Kidney (tissue), 22 donors: ENCODE measurements at places on chromosomes 4 and X.

DNA sequence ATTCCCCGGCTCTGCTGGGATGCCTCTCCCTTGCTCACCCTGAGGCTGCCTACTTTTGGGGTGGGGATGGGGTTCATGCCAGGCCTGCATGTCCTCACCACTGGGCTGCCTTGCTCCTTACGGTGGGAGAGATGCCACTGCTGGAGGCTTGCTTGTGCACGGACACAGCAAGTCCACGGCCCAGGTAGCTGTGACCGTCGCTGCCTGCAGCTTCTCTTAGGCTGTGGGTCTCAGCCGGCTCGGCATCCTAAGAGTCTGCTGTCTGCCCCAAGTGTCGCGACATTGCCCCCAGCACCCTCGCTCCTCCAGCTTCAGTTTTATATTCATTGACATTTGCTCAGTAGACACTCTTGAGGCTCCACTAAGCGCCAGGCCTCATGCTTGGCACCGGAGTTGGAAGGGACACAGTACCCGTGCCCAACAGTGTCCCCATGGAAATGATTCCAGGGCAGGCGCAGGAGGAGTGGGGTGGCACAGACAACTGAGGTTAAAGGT is 58.3 kb downstream of the TBC1D14 start:
- no peak for DNase-seq

GRCh38 chrX:114178126-114178525 is 405.8 kb upstream of the HTR2C start:
- DNase-seq, result no peak

DNA sequence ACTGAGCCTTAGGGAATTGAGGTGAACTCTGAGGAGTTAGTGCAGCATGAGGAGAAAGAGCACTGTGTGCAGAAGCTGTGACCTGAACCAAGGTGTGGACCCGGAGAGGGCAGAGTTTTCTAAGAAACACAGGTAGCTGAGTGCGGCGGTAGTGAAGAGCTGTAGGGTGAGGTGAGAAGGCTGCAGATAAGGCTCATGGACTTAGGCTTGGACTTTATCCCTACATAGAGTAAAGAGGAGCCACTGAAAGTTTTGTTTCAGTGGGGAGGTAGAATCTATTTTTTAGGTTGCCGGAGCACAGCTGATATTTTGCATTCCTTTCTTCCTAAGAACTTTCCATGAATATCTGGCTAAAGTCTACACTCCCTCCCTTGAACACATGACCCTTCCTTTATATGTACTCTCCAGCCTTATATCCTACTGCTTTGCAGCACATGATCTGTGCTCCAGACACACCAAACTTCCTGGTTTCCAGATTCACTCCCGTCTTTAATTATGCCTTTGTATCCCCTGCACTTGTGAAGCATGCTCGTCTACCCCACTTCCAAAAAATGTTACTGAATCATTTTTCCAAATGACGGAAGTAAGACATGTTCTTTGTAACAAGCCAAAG is 10.6 kb upstream of the PGRMC2 start:
- DNase-seq, result no peak

DNA sequence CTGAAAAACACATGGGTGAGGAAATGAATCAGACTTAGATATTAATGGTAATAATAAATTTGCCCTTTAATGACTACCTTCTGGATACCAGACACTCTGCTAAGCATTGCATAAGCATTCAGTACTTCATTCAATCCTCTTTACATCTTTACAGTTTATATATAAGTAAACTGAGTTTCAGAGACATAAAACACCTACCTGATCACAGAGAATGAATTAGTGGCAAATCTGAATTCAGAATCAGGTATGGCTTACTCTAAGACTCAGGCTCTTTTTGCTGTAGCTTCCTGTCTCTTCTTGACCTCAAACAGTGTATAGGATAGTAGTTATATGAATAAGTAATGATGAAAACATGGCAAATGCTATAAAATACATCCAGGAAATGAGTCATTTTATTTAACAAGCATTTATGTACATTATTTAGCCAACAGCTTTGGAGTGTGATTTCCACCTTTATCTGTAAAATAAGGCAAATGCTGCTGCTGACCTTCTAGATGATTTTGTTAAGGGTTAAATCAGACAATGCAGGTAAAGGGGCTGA is 83.9 kb downstream of the VEGFC start:
- DNase-seq, result no peak

- no peak for DNase-seq
Measured at GRCh38 chr4:79584902-79585301, 176.9 kb upstream of the GK2 start.
